ENCODE measurements at places on chromosomes 5 and 9.

GRCh38 chr9:129109537-129109903 is 1.1 kb downstream of the CRAT start:
- no peak for DNase-seq

- peak; percentile 1 for DNase-seq
These were observed 21.0 kb upstream of the SCGB3A2 start for GRCh38 chr5:147857302-147858129.

DNA sequence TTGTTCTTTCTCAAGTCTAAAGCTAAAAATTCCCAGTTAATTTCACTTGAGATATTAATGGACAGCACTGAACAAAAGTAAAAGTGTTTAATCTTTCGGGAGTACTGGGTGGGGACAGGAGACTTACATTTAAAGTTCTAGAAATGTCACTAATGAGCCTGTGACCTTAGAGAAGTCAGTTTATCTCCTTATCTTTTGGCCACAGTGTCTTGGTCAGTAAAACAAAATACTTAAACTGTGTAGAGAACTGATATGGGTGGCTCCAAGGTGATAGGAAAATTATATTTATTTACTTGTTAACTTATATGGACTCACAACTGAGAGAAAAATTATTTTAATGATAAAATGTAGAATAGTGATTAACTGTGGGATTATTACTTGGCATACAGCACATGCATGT is 8.9 kb downstream of the IPO11 start:
- DNase-seq, result no peak

DNA sequence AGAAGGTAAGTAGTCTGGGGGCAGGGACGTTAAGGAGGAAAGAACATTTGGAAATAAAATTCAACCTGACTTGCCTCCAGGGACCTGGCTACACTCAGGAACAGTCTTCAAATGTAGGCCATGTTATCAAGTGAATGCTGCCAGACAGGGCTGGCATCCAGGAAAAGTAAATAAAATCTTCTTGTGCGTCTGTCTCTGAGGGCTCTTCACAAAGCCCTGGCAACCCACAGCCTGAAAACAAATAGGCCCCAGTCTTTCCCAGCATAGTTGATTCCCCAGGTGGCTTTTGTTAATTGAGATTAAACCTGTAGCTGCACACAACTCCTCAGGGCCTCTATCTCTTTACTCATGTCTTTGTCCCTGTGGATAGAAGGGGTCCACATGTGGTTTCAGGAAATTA is 55.4 kb downstream of the STK32A start:
- no peak for DNase-seq

DNA sequence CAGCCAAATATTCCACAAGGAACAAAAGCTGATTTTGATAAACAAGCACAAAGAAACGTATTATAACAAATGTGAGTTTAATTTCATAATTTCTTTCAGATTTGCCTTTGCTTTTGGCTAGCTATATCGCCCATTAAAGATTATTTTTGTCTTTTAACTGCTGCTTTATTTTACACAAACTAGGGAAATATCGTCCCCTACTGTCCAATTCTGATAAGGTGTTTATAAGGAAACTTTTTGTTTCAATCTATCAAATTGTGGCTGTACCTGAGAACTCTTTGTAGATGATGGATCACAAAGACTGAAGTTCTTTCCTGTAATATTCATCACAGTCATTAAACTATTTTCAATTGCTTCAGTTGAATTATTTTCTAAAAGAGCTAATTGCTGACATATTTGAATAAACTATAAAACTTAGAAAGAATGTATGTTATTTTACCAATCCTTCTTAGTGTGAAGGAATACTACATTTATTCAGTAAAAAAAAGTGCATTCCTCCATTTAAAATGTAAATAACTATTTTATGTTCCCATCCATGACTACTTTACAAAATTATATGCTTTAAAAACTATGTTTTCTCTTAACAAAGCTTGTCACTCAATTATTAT is 431.3 kb upstream of the ITGA1 start:
- DNase-seq, result no peak

- no peak for DNase-seq
These were observed 359 bp downstream of the PRELID1 start for GRCh38 chr5:177303925-177304391.

- no peak for DNase-seq
These were observed 8.8 kb downstream of the FAM200C start for GRCh38 chr5:160390787-160391696.

GRCh38 chr5:173762045-173762444 is 126.1 kb upstream of the CPEB4 start:
- DNase-seq, result no peak

DNA sequence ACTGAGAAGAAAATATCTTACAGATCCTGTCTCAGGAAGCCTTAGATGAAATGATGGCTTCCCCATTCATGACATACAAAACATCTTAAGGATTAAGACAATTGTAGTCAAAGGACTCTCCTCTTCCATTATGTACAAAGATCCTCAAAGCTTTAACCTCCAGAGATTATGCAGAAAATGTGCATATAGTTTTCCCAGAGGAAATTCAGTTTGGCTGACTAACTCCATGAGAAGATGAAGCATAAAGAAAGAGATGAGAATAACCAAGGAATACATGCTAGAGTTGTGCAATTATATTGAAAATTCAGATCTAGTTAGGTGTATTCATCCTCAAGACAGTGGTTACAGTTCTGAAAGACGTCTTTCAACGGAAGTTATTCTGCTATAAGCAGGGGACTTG is 18.6 kb upstream of the NDUFS4 start:
- no peak for DNase-seq

GRCh38 chr9:36959681-36960574 is 74.1 kb downstream of the PAX5 start:
- no peak for DNase-seq

GRCh38 chr9:36207016-36207415 is 16.3 kb downstream of the CLTA start:
- DNase-seq, result no peak

GRCh38 chr5:122112063-122112462 is 17.3 kb upstream of the ZNF474 start:
- DNase-seq, result no peak

- no peak for DNase-seq
These were observed 141.1 kb upstream of the TLE4 start for GRCh38 chr9:79430619-79431018.

DNA sequence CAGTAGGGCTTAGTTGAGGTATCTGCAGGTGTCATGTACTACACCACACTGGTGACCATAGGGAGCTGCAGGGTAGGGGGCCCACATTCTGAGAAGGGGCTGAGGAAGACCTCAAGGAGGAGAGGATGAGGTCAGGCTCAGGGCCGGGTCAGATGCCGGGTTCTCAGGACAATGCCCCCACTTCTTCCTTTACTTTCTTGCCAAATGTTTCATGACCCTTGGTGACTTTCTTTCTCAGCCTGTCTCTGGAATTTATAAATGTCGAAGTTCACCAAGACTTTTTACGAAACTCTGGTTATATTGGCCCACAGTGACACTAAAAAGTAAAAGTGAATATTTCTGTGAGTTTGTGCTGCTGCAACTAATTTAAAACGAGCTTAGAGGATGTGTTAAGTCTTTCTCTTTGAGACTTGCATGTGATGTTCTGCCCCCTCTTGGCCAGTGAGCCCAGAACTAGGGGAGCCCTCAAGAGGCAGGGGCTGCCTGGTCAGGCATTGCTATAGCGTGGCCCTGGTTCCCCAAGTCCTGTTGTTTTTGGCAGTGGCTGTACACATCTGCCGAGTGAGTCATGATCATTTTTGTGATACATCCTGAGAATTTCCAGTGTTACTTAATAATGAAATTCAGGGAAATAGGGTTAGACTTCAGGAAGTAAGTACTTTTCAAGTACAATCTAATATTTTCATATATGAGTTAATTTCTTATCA is 11.2 kb downstream of the ACO1 start:
- no peak for DNase-seq

DNA sequence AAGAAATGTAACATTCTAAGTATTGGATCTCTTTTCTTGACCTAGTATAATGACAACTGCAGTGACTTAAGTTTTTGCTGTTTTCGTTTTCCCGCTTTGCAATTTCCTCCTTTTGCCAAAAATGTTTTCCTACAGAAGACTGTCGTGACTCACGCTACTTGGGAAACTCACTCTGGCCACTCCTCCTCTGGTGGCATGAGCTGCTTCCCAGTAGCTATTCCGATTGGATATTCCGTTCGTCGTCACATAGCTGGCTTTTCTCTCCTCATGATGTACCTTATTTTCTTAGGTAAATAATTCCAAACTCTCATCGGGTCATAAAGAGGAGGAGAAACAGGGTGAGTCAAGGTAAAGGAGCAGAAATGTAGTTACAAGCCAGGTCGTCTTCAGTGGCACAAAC is 64.9 kb downstream of the GOLPH3 start:
- no peak for DNase-seq

DNA sequence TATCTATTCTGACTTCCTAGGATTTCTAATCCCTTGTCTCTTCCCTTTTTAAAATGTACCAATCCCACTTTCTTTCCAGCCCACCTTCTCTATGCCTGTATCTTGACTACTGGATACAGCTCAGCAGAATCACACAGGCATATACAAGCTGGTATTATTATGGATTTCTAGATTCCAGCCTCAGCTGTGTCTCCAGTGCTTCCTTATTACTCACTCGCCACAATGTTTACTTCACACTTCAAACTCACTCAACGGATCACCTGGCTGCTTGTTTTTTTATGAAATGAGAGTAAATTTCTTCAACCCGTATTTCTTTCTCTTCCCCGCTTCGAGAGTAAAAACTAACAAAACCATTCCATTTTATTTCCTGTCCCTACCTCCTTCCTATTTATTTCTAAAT is 38.8 kb downstream of the CWC27 start:
- no peak for DNase-seq

GRCh38 chr5:87434461-87434860 is 21.7 kb upstream of the CCNH start:
- DNase-seq, result no peak

DNA sequence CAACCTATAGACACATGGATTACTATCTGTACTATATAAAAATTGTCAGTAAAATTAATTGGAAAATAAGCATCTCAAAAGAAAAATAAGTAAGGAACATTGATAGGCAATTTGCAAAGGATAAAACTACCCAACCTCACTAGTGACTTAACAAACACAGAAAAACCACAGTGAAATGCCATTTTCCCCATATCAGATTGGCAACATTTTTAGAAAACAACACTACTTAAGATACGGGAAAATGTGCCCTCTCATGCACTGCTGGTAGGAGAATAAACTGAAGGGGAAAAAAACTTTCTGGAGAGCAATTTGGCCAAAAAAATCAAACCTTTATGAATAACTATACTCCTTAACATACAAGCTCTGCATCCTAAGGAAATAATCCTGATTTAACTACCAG is 254.0 kb downstream of the DEPDC1B start:
- no peak for DNase-seq

DNA sequence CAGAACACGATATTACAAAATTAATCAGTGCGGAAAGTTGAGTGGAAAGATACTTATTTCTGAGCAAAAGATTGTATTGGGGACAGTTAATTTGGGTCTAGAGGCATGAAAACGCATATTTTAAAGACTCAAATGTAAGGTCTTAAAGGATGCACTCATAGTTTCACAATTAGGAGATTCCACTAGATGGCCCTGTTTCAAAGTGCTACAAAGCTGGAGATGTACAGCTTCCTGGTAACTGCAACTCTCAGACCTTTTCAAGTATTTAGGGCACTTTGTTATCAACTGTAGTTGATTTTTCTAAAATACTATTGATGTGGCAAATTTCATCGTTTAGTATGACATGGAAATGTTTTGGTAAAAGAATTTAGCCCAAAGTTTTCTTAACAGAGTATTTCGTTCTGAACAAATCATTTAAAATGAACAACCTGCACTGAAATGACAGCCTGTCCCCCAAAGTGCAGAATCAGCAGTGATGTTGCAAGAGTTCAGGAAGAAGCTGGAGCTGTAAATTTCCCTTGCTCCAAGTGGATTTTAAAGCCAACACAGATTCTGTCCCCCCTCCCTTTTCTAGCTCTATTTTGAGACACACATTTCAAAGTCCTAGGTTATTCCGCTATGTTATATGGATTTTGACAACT is 16.2 kb upstream of the NDUFB6 start:
- no peak for DNase-seq

DNA sequence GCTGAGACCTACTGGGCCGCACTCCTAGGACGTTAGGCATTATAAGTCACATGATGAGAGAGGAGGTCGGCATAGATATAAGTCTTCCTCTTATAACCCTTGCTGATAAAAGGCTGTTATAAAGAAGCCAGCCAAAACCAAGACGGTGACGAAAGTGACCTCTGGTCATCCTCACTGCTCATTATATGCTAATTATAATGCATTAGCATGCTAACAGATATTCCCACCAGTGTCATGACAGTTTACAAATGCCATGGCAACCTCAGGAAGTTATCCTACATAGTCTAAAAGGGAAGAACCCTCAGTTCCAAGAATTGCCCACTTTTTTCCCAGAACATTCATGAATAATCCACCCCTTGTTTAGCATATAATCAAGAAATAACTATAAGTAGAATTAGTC is 222.4 kb downstream of the TLE1 start:
- DNase-seq, result no peak

DNA sequence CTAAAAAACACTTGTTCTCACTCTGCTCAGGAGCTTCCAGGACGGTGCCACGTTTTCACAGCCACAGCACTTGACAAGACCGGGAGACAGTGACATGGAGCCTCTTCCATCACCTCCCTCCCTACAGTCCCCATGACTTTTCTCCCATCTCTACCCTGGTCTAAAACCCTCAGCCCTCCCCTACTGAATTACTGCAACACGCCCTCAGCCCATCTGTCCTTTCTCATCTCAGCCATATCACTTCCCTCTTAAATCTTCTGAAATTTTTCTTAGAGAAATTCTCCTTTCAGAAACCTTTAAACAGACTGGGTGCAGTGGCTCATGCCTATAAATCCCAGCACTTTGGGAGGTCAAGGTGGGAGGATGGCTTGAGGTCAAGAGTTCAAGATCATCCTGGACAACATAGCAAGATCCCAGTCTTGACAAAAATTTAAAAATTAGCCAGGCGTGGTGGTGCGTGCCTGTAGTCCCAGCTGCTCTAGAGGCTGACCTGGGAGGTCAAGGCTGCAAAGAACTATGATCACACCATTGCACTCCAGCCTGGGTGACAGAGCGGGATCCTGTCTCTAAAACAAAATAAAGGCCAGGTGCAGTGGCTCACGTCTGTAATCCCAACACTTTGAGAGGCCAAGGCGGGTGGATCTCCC is 125.8 kb downstream of the MYO10 start:
- DNase-seq, result no peak

GRCh38 chr9:135770771-135771170 is 68.8 kb downstream of the KCNT1 start:
- no peak for DNase-seq

GRCh38 chr9:71144495-71144894 is 23.1 kb upstream of the TRPM3 start:
- DNase-seq, result no peak

GRCh38 chr5:84379749-84380148 is 4.9 kb downstream of the EDIL3 start:
- DNase-seq, result no peak

GRCh38 chr5:40630126-40630525 is 49.6 kb upstream of the PTGER4 start:
- DNase-seq, result no peak

GRCh38 chr9:3478549-3478953 is 47.2 kb downstream of the RFX3 start:
- no peak for DNase-seq

GRCh38 chr5:58505502-58505901 is 14.3 kb downstream of the GAPT start:
- no peak for DNase-seq

GRCh38 chr5:85159395-85159794 is 774.7 kb upstream of the EDIL3 start:
- no peak for DNase-seq

- no peak for DNase-seq
These were observed 4.4 kb downstream of the SVEP1 start for GRCh38 chr9:110575169-110575568.

Measured in stimulated activated CD4-positive, alpha-beta T cell treated with anti-CD3 and anti-CD28 coated beads, Interleukin-15, amount 100 ng/mL, for 1 hour (primary cell).